ENCODE measurements at places on chromosomes 3 and 15. TPM values are rescaled to one million over a fixed set of nuclear protein-coding genes. Genes with fewer than 3 reads are reported as not detected.
A peak's percentile ranks its signal among the peaks of the same experiment; 100 is the strongest.

The SLC7A14 gene
- not detected for total RNA-seq

The SOX2 gene
- total RNA-seq: 4.3 TPM

The KLHDC8B gene
- total RNA-seq: 2.0 TPM

DNA sequence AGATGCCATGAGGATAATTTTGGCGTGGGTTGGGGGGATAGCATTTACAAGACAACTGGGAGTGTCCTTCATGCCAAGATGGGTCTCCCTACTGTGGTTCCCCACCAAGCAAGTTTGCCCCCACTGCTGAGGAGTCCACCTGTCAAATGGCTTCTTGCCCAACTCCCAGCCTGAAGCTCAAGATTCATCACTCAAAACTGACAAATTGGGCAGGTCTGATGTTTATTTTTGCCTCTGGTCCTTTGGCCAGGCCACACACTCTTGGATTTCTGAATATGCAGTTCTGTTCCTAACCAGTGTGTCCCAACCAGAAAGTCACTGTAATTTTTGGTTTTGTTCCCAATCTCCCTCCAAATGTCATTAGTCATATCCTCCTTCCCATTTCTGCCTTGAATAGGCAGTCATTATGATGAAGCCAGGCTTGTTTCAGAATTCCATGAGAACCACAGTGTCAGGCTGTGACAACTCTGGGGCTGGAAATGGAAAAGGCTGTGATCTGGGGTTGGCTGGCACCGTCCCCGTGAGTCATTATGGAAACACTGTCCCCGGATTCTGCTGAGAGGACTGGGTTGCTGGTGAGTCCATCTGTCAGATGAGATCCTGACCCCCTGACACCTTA is 29.3 kb upstream of the MEF2A start:
- DNase-seq: peak; percentile 84

The TLR9 gene
- not detected for total RNA-seq

DNA sequence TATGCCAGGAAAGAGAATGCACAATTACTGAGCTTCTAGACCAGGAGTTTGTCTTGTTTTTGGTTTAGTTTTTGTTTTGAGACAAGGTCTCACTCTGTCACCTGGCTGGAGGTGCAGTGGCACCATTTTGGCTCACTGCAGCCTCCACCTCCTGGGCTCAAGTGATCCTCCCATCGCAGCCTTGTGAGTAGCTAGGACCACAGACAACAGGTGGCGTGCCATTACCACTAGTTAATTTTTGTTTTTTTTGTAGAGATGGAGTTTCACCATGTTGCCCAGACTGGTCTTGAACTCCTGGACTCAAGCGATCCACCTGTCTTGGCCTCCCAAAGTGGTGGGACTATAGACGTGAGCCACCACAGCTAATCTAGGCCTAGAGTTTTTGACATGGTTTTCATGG is 104.4 kb upstream of the CCDC54 start:
- no peak for DNase-seq

DNA sequence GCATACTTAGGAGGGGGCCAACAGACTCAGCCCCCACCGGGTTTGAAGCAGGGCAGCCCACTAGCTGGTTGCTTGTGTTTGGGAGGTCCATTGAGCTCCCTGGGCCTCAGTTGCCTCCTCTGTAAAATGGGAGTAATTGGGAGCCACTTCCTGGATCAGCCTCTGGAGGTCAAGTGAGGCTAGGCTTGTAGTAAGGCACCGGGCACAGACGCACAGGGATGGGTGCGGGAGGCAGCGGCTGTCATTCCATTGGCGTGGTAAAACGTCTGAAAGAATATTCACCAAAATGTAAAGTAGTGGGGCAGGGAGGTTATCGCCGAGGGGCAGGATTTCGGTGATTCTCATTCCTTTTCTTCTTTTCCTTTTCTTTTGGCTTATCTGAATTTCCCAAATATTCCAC is 64.6 kb downstream of the TLE3 start:
- DNase-seq: no peak

DNA sequence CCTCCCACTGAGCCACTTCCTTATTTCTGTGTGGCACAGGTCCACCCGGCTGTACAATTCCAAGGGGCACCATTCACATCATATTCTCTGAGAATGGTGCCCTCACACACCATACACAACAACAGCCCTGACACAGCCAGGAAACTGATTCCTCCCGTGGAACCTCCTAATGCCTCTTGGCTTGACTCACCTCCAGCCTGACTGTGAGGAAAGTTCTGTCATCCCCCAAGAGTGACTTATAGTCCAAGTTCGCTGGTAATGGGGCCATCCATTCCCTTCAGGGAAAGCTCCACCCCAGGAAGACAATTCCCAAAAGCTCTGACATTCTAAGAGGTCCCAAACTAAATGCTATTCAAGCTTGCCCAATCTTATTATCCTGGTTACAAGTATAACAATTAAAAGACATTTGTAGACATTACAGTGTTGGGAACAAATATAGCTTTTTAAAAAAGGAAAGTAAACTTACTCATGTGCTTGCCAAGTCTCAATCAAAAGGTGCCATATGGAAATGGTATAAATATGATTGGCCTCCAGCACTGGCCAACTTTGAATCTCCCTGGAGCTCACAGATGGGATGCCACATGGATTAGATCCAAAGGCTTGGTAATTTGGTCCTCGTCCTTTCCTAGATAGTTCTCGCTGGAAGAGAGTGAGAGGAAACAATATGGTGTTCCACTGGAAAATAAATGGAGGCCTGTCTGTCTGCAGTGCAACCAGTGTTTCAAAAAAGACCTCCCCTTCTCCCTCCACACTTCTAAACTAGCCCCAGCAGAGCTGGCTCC is 56.3 kb upstream of the PSMD6 start:
- no peak for DNase-seq

- DNase-seq: no peak
These were observed 1.3 kb downstream of the ABHD2 start for GRCh38 chr15:89089316-89090230.

The MUSTN1 gene
- total RNA-seq: not detected

The HESX1 gene
- not detected for total RNA-seq

DNA sequence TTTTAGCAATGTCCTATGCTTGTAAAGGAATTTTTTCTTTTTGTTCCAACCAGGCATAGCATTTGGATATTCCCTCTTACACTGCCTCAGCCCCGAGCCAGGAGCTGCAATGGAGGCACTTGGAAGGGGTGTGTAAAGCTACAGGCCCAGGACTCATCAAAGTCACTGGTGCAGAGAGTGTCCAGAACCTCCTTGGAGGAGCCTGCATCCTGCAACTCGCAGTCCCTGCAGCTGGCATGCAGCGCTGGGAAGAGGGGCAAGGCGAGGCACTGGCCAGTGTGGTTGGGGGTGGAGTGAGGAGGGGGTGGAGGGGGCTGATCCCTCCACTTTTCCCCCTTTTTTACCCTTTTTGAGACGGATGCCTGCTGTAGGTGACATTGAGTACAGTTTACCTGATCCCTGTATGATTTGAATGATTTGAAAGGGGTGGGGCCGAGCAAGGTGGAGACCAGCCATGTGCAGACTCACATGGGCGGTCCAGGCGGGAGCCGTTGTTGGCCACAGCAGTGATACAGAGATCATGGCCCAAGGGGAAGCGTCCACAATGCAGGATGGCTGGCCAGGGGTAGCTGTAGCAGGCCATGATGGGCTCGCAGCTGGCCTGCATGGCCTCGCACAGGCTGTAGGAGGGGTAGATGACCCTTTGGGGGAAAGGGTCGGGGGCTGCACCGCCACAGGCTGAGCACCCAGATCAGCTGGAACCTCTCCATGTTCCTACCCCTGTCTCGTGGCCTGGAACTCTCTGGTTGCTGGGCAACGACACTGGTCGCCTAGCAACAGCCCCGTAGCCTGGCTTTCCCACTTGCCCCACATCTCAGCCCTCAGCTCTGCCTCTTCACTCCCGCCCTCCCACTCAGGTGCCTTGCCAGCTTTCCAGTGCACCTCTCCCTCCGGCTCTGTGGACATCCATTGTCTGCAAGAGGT is 7.9 kb downstream of the P4HTM start:
- no peak for DNase-seq

The PCSK6 gene
- not detected for total RNA-seq

GRCh38 chr15:72227192-72227586 is 3.8 kb downstream of the PKM start:
- peak; percentile 53 for DNase-seq

GRCh38 chr3:59254433-59254832 is 204.6 kb upstream of the CFAP20DC start:
- no peak for DNase-seq

- DNase-seq: no peak
These were observed 177.7 kb downstream of the P3H2 start for GRCh38 chr3:189942948-189943347.

DNA sequence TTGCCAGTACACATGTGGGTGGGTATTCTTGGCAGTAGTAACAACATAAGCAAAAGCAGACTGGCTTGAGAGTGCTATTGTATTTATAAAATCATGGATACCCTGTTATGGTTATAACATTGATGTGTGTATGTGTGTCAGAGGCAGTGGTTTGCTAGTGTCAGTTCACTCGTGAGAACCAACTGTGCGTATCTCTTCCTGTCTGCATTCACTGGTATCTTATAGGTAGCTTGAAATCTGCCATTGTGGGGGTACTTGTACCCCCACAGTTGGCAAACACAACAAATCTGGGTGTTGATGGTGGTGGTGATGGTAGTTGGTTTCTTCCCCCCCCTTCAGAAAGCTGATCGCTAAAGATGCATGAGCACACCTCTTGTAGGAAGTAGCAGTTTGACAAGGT is 355.8 kb upstream of the SATB1 start:
- DNase-seq: no peak

DNA sequence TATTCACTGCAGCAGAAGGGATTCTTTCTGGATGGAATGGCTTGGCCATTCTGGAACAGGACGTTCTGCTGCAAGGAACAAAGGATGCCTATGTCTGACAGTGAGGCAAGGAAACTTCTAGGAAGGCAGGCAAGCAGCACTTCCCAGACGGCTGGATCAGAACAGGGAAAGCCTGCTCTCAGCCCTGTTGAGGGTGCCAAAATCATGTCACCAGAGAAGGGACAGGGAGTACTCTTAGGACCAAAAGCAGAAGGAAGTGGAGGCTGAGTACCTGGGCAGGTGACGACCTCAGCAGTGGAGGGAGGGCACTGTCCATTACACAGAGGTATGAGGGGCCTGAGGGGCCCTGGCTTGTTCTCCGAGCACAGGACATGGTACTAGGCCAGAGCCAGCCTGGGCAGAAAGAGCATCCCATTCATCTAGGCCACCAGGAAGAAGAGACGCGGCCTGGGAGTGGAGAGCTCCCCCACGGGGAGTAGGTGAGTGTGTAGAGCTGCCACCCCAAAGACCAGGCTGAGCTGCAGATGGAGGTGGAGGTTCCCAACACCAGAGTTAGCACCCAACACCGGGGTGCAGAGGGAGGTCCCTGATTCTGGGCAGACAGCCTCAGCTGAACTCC is 9.6 kb downstream of the KLF15 start:
- DNase-seq: no peak

All from H4 (cell line).